ENCODE measurements at places on chromosomes 12 and 14. TPM values are rescaled to one million over a fixed set of nuclear protein-coding genes. Genes with fewer than 3 reads are reported as not detected.

VRTN gene
- not detected for total RNA-seq

FIGNL2 gene
- total RNA-seq, result 0.17 TPM

GPRC5D gene
- total RNA-seq, result not detected

DNA sequence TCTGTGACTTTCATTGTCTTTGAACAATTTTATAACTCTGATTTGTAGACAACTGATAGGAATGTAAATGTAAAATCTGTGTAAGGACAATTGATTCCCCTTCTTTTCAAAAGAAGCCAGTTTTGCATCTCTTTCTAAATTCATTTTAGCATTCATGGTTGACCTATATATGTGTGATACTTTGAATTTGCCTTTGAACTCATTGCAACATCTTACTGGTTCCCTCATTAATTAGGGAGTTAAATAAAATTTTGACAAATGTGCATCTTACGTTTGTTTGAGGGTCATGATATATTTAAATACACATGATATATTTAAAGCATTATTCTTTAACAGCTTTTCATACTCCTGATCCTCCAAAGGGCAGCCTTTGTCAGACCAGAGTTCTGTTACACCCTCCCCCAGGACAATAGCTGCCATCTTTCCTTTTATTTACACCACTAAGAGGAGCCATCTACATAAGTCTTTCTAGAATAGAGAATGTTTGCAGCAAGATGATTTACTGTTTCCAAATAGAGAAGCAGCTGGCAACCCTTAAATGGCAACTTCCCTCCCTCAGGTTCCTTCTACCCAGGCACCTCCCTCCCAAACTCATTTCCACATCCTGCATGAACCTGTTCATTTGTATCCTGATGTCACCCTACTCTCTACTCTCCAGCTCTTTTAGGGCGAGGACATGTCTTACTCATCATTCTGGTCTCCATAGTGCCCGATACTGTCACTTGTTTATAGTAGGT lies 40.2 kb upstream of the APPL2 start:
- H3K36me3 ChIP-seq, result no peaks in the 10 kb centered on the region
- no peaks in the 10 kb centered on the region for H3K4me1 ChIP-seq
- H3K27me3 ChIP-seq, result no peaks in the 10 kb centered on the region

- no peak overlapping the region for H3K4me3 ChIP-seq
- no peak overlapping the region for H3K27ac ChIP-seq
- peak; percentile 94 for DNase-seq
- H3K27me3 ChIP-seq, result no peaks in the 10 kb centered on the region
- no peaks in the 10 kb centered on the region for H3K4me1 ChIP-seq
- no peaks in the 10 kb centered on the region for H3K36me3 ChIP-seq
These were observed 273.1 kb downstream of the C12orf50 start for GRCh38 chr12:87756111-87756510.

- peaks cover 4% of the 10 kb centered on the region for H3K4me1 ChIP-seq
- H3K36me3 ChIP-seq, result no peaks in the 10 kb centered on the region
- no peak overlapping the region for H3K27ac ChIP-seq
- DNase-seq, result no peak
These were observed 23.2 kb downstream of the RAP1B start for GRCh38 chr12:68633614-68634558.

GRCh38 chr12:56081393-56082347 lies 1.7 kb downstream of the ERBB3 start:
- no peak overlapping the region for H3K4me3 ChIP-seq
- H3K27me3 ChIP-seq, result peaks cover 26% of the 10 kb centered on the region
- no peaks in the 10 kb centered on the region for H3K36me3 ChIP-seq
- H3K4me1 ChIP-seq, result no peaks in the 10 kb centered on the region
- DNase-seq, result no peak
- H3K27ac ChIP-seq, result no peak overlapping the region

DNA sequence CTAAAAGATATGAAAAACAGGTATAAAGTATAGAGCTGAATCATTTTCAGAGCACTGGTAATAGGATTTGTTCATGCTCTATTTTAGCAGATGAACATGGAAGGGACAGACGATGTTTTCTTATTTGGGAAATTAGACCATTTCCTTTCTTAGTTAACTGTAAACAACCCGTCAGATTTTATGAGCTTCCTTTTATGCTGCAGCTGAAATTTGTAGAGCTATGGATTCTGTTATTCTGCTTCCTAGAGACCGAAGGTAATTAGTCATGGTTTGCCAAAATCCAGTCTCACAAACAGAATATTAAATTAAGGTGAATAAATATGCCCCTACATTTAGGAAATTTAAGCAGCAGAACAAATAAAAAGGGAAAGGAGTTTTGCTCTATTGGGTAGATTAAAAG lies 180.2 kb upstream of the SYT1 start:
- no peaks in the 10 kb centered on the region for H3K27me3 ChIP-seq
- no peak overlapping the region for H3K4me3 ChIP-seq
- DNase-seq, result no peak
- H3K36me3 ChIP-seq, result no peaks in the 10 kb centered on the region
- no peaks in the 10 kb centered on the region for H3K4me1 ChIP-seq

DNA sequence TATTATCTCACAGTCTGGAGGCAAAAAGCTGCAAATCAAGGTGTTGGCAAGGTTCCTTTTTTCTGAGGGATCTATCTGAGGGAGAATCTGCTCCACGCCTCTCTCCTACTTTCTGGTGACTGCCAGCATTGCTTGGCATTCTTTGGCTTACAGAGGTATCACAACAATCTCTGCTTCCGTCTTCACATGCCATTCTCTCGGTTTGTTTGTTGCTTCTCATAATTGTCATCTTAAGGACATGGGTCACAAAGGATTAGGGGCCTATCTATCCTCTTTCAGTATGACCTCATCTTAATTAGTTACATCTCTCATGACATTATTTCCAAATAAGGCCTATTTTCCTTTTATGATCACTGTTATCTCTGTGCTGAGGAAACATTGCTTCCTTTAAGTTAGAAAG lies 345.0 kb downstream of the FOXG1 start:
- no peak overlapping the region for H3K4me3 ChIP-seq
- DNase-seq, result no peak
- H3K27me3 ChIP-seq, result no peaks in the 10 kb centered on the region
- H3K36me3 ChIP-seq, result no peaks in the 10 kb centered on the region
- H3K27ac ChIP-seq, result no peak overlapping the region

GRCh38 chr12:66508025-66508424 lies 170.9 kb downstream of the GRIP1 start:
- no peak overlapping the region for H3K4me3 ChIP-seq
- no peak overlapping the region for H3K27ac ChIP-seq
- no peaks in the 10 kb centered on the region for H3K27me3 ChIP-seq
- no peak for DNase-seq

- H3K36me3 ChIP-seq, result peaks cover 11% of the 10 kb centered on the region
- H3K4me3 ChIP-seq, result no peak overlapping the region
- H3K27ac ChIP-seq, result no peak overlapping the region
- no peaks in the 10 kb centered on the region for H3K4me1 ChIP-seq
- DNase-seq, result no peak
These were observed 70.2 kb downstream of the HECTD1 start for GRCh38 chr14:31137214-31137889.

- H3K27ac ChIP-seq, result no peak overlapping the region
- H3K36me3 ChIP-seq, result peaks cover 3% of the 10 kb centered on the region
- H3K27me3 ChIP-seq, result no peaks in the 10 kb centered on the region
- DNase-seq, result no peak
These were observed 16.5 kb downstream of the SPTLC2 start for GRCh38 chr14:77599889-77600288.
